ENCODE measurements at places on chromosomes 2 and 18.
A peak's percentile ranks its signal among the peaks of the same experiment; 100 is the strongest.

DNA sequence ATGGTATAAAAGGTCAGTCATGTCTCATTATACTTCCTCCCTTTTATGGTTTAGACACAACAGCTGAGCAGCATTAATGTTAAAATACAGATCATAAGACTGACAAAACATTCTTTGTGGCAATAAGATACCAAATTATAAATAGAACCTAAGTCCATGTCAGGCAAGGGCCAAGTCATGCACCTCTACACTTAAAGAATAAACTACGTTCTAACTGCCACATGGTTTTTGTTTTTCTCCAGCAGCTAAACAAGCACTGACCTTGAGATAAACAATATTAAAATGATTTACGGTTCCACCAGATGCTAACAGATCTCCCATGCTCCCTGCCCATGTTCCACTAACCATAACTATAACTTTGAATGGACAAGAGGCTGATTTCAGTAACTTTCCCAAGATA, 368.6 kb upstream of the TFPI start:
- no peak for DNase-seq

DNA sequence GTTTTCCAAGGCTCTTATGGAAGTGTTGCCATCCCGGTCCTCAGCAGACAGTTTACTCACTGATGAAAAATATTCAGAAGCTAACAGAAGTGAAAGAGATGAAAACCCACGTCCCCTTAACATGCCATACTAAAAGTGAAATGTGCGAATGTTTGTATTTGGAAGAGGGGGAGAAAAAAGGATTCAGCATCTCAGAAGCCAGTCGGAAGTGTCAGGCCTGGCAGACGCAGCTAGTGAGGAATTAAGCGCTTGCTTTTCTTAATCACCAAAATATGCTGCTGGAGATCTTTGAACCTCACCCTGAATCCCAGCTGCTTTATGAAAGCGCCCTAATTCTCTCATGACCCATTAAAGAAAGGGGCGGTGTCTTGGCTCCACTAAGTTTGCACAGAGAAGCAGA, 653.7 kb downstream of the DCDC2C start:
- peak; percentile 3 for DNase-seq

DNA sequence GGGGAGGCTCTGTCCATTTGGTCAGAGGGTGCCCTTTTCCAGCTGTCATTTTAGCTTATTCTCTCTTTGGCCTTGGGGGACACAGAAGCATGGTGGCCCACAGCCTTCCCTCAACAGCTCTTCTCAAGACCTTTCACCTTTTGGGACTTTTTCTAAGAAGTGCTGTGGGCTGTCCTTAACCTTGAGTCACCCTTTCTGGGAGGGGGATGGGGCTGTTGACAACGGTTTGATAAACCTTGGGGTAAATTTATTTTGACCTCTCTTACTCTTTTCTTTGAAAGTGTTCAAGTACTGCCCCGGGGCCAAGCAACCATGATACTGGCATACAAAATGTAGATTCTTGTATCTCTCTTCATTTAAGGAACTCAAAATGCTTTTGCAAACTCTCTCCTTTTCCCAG, 13.7 kb downstream of the IGFBP5 start:
- DNase-seq: no peak

GRCh38 chr2:197121756-197122385, 188.7 kb downstream of the ANKRD44 start:
- DNase-seq: no peak

DNA sequence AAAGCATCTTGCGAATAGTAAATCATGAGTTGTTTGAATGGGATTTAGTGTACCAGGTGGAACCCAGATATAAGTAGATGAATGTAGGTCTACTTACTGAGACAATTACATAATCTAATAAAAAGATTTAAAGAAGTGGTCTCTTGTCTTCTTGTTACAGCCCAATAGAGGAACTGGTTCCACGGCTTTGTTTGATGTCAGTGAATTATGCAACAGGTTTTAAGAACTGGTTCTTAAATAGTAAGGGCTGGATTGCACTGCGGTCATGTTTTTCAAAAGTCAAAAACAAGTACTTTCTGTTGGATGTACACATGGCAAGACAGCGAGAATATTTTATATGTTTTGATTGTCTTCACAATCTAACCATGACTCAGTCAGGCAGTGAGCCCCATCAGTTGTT, 15.4 kb upstream of the SLC9A2 start:
- DNase-seq: no peak

- DNase-seq: no peak
Measured at GRCh38 chr18:54506516-54507261, 84.4 kb upstream of the DYNAP start.

GRCh38 chr2:85560812-85561279, 447 bp downstream of the GGCX start:
- DNase-seq: no peak

- DNase-seq: no peak
Measured at GRCh38 chr2:165122521-165122920, 81.3 kb downstream of the SCN3A start.

DNA sequence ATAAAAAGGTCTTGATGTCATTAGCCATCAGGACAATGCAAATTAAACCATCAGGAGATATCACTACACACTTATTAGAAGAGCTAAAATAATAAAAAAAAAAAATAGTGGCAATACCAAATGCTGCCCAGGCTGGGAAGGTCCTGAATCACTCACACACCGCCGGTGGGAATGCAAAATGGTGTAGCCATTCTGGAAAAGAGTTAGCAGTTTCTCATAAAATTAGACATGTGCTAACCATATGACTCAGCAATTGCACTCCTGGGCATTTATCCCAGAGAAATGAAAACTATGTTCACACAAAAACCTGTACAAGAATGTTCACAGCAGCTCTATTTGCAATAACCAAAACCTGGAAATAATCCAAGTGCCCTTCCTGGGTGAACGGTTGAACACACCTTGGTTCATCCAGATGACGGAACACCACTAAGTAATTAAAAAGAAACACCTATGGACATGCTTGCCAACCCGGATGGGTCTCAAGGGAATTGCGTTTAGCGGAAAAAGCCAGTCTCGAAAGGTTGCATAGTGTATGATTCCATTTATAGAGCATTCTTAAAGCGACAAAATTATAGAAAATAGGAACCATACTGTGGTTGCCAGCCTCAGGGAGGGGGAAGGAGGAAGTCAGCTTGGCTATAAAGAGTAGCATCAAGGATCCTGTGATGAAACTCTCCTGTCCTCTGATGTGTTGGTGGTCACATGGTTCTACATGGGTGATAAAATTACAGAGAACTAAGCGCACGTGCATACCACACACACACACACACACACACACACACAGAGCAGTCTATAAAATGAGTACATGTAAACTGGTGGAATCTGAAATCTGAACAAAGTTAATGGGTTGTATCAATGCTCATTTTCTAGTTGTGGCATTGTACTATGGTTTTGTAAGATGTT, 4.6 kb downstream of the MBP start:
- no peak for DNase-seq

DNA sequence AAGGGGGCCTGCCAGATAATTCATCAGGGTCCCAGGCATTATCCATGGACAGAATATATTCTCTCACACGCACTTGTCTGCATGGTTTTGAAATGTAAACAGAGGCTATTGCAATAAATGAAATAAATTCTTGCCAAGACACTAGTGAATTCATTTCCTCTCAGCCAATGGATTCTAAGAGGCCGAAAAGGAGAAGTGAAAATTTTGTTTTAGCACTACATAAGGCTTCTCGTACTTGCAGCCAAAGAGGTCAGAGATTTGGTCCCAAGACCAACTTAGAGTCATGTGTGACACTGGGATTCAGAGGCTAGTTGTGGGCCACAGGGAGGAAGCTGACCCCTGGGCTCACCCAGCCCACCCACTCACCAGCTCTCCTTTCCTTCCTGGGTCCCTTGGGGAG, 184.1 kb upstream of the GLI2 start:
- no peak for DNase-seq

DNA sequence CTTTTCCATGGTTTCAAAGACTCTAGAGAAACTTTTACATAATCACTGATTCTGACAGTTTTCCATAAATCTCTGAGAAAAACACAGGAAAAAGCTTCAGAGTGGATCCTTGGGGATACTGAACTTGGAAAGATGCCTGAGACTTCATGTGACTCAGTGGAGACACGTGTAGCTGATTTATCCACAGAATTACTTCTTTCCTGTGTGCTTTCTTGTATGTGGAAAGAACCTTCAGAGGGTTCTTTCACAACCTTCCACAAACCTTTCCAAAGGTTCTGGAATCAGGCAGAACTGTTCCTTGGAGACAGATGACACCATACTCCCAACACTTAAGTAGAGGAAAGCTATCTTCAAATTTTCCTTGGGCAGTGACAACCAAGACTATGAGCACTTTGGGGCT, 207.2 kb downstream of the RND3 start:
- peak; percentile 93 for DNase-seq

DNA sequence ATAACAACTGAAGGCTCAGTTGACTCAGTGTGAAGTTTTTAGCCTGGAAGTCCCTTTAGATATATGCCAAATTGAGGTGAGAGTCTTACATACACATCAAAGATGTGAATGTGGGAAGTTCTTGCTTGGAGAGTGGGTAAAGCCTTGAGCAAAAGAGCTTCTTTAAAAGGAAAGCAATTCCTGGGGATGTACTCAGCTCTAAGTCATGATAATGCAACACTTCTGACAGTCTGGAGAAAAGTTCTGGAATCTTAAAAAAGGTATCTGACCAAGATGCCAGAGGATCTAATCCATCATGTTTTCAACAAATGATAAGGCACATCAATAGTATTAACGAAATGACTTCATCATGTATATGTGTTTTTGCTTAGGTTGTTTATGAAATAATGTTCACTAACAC, 351.2 kb downstream of the CDH19 start:
- no peak for DNase-seq

GRCh38 chr2:184425083-184425482, 173.2 kb upstream of the ZNF804A start:
- no peak for DNase-seq

DNA sequence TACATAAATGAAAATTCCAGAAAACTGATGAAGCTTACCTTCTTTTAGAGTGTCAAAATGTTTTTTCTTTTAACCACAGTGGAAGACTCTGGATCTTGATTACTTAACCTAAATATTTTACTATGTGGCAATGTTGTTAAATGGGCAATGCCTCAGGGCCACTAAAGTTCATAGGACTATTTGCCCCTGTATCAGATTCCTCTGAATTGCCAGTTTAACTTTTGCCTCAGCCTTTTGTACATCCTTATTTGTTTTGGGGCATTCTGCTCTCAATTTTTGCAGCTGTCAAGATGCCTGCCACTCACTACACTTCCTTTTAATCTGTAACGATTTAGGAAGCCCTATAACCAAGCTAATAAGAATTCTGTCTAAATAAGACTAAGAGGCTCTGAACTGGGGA, 31.7 kb upstream of the SERTAD2 start:
- no peak for DNase-seq

GRCh38 chr2:232488721-232489300, 1.2 kb upstream of the ECEL1 start:
- no peak for DNase-seq

DNA sequence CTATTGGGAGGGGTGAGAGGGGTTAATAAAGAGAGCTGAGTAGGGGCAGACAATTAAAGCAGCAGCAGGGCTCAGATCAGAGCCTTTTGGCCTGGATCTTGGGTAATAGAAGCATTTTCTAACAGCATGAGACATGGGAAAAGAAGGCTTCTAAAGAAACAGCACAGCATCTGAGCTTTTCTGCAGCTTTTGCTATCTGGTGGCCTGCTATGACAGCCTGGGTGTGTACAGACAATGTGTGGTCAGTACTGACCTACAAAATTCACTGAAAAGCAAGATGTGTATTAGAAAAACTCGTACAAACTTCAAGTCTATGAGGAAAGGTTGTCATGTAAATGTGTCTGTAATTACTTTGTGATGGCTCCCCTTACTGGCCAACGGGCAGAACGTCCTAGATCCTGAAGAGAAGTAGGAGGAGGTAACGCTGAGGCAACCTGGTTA, 95.6 kb downstream of the GALNT3 start:
- peak; percentile 55 for DNase-seq

- no peak for DNase-seq
Measured at GRCh38 chr2:16417726-16418125, 247.9 kb downstream of the CYRIA start.

DNA sequence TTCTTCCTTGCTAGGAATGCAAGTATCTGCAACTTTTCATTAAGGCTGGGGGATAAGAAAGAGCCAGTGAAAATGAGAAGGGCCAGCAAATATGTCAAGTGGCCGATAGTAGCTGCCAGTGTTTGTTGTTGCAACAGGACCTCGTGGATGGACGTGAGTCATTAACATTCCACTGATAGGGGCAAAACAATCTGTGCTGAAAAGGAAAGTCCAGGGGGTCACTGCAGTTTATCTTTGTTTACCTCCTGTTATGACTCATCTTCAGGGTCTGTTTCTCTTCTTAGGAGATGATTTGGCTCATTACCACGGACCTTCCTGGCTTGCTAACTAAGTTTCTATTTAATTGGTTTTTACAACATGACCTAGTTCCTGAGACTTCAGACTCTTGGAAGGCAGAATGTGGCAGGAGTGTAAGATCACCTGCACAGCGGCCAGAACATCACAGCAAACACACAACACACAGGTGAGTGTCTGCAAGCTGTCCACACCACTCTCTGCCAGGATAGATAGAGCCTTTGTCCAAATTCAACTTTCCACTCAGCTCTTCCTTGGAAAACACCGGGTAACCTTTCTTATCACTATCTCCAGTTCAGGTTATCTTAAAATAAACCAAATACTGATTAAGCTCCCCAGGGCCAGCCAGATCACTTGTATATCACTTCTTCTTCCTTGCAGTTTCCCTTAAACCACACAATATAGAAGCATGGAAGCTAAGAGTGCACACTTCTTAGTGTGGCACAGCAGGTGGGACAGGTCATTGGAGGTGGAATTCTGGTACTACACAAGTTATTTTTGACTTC, 157.5 kb upstream of the LMAN1 start:
- no peak for DNase-seq

DNA sequence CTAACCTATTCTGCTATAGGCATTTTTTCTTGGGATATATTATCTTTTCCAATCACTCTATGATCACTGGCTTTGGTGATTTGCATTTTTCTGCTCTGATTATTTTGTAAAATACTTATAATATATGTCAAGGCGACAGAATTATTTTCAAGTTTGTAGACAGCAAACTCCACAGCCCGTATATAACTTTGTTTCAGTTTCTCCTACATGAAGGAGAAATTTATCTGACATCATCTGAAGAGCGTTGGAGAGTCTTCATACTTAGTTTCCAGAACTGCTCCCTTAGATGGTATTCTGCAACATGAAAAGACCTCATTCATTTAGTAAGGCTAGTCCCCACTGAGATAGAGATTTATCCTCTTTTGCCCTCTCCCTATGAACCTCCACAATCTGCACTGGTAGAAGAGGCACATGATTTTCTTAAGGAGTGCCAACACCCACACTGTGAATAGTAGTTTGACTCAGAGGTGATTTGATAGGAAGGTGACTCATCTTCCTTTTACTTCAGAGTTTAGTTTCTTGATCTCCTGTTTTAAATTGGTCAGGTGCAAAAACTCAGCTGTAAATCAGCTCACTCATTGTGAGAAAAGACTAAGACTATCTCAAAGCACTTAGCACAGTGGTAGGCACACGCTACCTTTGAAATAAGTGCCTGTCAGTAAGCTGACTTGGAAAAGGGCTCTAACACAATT, 1848.6 kb upstream of the CELF4 start:
- no peak for DNase-seq
